ENCODE measurements at places on chromosomes 12 and 14.

GRCh38 chr12:95336387-95337067, 118.9 kb downstream of the VEZT start:
- DNase-seq: no peak

DNA sequence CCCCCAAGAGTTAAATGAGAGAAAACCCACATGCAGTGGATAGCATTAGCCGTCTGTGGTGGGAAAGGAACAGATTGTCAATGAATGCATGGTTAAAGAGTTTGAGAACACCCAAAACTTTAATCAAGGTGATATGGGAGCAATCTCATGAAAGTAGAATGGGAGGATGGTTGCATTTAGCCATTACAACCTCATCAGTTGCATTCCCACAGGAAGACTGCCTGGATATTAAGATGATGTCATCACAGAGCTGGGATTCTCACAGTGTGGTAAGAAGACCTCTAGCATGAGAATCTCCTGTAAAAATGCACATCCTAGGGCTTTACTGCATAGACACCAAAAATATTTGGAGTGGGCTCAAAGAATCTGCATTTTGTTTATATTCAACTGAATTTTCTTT, 284.9 kb downstream of the RGS6 start:
- no peak for DNase-seq

DNA sequence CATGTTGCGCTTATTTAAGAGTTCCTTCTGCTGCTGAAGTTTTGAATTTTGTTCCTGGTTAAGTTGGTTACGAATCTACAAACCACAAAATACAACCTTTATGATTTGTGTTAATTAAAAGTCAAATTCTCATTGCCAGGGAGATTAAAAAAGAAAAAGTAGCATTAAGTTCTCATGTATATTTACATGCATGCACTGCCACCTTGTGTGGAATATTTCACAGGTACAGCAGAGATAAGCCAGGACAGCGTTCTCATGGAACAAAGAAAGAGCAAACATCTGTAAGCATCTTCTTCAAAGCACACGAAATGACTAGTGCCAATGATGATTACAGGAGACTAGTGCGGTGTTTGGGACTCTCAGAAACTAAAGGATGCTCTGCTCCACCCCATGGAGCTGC, 34.2 kb downstream of the ZFYVE21 start:
- DNase-seq: no peak

DNA sequence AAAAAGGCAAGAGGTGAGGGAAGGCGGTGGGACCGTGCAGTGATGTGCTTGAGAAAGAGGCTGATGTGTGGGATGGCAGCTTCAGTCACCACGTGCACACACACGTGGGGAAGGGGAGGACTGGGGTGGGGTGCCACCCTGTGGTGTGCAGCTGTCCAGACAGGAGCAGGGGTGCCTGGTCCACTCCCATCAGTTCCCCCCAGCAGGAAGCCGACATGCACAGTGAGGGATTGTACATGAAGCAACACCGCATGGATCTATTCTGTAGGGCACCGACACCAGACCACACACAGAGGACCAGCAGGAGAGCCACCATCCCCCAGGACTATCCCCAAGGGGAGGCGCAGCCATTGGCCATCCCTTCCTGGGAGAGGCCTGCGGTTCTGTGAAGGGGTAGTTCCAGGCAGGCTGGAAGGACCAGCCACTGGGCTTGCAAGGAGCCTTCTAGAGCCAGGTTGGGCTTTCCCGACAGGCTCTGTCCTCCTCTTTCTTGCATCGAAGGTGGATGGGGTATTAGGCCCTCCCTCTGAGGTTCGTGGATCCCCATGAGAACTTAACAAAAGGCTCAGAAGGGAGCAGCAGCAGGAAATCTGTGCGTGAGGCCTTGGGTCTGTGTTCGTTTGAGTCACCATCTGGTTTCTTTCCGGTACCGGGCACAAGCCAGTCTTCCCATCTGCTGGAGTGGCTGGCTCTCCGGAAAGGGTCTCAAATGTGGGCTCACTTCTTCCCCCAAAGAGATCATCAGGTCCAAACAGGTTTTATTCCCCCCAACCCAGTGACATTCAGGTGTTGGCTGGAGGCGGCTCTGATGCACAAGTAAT, 59.8 kb downstream of the PLEKHG3 start:
- DNase-seq: no peak

DNA sequence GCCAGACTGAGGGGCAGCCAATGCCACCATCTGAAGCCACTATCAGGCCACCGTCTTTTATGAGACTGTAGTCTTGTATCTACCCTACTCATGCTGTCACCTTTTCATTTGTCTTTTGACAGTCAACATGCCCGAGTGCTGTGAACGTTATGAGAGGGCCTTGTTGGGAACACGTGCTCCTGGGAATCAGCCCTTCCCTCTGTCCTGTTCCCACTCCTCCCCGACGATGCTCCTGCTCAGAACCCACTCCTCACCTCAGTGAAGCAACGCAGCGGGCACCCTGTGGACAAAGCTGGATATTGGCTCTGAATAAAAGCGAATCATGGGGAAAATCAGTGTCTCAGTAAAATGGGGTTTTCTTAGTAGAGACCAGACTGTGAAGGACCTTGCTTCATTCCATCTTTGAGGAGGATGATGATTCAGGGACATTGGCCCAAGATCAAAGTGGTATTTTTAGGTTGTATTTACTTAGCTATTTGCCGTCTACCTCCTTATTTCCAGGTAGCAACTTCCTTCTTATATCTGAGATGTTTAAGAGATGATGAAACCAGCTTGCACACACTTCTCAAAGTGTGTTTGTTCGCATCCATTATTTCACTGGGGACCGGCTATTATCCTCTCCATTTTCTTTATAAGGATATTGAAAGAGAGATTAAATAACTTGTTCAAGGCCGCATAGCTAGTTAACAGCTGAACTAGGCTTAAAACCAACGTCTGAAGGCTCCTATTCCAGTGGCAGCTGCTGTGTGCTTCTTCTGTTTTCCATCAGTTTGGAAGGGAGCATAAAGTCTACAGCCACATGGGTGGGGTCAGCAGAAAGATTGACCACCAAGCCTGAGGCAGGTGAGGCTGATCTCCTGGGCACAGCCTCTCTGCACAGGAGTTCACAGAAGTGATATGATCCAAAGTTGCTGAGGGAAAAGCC, 43.9 kb upstream of the CTDSP2 start:
- peak; percentile 65 for DNase-seq

DNA sequence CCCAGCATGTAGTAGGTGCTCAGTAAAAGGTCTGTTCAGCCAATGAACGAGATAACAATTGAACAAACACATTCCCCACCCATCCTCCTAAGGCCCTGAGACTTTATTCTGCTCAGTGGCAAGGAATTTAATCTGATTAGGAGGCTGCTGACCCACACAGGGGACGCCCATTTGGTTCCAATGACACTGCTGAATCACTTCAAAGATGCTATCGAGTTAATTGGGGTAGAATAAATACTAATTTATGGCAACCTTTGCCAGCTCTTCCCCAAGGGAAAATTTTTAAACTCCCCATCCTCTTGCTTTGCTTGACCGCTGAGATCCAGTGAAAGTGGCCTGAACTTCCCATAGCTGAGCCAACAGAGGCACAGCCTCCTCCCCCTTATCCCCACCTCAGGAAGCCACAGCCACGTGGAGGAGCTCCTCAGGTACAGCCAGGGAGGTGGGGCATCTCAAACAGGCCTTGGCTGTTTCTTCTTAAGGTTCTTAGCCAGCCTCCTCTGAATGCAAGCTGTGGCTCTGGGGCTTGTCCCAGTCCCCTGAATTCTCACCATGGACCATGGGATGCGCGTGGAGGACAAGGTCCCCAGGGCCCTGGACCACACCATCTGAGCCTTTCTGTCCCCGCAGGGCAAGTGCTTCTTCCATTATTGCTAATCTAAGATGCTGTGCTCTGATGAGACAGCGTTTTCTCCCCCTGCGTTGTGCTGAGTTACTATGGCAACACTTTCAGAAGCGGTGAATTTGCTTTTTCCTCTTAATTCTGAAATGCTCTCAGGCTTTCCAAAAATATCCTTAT, 26.7 kb downstream of the C14orf132 start:
- no peak for DNase-seq

GRCh38 chr12:57134949-57135348, 6.7 kb downstream of the LRP1 start:
- DNase-seq: no peak

GRCh38 chr14:58830121-58830520, 192.4 kb downstream of the DACT1 start:
- DNase-seq: no peak

DNA sequence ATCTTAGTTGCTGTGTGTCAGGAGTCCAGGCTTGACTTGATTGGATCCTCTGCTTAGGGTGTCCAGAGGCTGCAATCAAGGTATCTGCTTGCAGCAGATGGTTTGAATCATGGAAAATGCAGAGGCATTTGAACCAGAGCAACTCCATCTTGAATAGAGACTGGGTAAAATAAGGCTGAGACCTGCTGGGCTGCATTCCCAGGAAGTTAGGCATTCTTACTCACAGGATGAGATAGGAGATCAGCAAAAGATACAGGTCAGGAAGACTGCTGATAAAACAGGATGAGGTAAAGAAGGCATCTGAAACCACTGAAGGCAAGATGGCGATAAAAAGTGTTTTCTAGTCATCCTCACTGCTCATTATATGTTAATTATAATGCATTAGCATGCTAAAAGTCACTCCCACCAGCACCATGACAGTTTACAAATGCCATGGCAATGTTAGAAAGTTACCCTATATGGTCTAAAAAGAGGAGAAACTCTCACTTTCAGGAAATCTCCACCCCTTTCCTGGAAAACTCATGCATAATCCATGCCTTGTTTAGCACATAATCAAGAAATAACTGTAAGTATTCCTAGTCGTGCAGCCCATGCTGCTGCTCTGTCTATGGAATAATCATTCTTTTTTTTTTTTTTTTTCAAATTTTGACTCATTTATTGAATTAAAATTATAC, 218.3 kb upstream of the CPNE8 start:
- DNase-seq: no peak

- DNase-seq: no peak
Observed at GRCh38 chr14:52318826-52319645, 4.9 kb downstream of the PTGER2 start.

DNA sequence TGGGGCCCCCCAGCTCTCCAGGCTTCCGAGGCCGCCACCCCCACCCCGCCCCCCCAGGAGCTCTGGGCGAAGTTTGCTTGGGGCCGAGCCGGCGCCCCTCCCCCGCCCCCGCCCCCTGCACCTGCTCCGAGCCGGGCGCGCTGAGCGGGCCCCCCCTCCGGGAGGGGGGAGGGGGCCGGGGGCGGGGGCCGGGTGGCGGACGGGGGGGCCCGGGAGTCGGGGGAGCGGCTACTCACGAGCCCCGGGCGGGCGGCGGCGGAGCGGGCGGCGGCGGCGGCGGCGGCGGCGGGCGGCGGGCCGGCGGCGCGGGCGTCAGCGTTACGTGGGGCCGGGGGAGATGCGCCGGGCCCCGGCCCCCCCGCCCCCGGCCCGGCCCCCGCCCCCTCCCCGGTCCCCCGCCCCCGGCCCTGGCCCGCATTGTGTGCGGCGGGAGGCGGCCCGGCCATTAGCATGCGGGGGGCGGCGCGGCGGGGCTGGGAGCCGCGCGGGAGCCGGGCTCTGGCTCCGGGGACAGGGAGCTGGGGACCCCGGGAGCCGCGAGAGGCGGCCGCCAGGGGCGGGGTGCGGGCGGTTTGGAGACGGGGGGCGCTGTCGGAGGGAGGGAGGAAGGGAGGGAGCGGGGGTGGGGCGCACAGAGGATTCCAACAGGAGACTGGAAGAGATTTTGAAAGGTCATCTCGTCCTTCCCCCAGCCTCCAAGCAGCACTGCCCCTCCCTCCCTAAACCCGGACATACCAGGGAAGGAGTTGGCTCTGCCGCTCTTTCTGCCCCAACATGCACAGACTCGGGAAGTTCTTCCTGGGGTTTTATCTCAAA, at the start of gene ZNF219:
TSS of gene ZNF219 (minus strand) at position 580 of the 816 bp plus-strand sequence. CDS start 5,064 bp downstream, outside the sequence.
- DNase-seq: no peak

- no peak for DNase-seq
Observed at GRCh38 chr14:68448252-68448902, 344.5 kb downstream of the ZFP36L1 start.

- no peak for DNase-seq
Observed at GRCh38 chr14:23640524-23641141, 4.5 kb downstream of the DHRS2 start.

GRCh38 chr14:101025696-101026095, 122.2 kb upstream of the RTL1 start:
- no peak for DNase-seq
